NT2/D1 (cell line): ENCODE measurements at places on chromosomes 3 and 15.
A peak's percentile ranks its signal among the peaks of the same experiment; 100 is the strongest.

DNA sequence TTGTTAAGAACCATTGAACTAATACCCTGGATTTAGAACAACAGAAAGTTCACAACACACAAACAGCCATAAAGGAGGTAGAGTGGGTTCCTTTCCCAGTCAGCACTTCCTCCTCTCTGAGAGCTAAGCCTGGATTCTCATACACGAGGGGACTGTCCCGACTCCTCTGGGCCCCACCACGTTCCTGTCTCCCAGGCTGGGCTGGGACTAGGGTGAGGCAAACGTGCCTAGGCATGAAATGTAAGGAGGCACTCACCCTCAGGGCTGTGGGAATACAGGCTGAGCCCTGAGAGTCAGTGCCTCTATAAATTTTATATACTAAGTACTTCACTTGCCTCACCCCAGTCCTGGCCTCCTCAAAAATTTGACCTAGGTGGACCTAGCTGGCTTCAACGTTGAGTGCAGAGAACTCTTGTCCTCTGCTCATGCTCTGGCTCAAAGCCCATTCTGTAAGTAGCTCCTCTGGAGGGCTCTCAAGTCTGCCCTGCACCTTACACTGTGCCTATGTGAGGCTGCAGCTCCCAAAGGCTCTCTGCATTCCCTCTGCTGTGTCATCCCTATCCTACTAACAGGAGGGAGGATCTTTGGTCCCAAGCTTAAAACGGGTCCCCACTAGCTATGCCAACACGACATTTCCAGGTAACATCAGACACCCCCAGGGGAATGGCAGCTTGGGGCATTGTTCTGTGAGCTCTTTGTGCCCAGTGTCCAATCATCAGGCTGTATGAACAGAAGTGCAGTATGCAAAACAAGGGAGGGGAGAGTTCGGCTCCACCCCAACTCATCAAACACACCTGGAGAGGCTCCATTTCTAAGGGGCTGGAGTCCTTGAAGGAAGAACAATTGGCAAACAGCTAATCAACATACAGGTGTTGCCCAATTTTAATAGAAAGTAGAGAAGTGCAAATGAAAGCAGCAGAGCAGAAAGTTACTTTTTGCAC is 233.2 kb downstream of the RPLP1 start:
- no peak for DNase-seq

- DNase-seq: no peak
Observed at GRCh38 chr3:53880396-53881345, 1.3 kb downstream of the ACTR8 start.

DNA sequence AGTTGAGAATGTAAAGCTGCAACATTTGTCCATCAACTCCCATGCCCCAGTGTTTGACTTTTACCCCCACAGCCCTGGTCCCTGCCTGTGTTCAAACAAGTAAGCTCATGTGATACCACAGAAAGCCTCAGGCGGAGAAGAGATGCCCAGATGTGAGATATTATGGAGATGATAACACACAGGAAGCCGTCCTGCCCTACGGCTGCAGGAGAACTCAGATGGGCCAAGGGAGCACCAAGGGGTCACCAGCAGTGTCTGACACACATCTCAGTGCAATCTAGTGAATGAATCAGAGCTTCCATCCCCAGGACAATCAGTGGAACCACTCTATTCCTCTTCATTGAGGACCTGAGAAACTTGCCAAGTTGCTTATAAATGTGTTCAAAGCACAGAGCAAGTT is 14.0 kb upstream of the SPINK8 start:
- DNase-seq: no peak

- no peak for DNase-seq
Observed at GRCh38 chr3:56762718-56763117, 39.0 kb downstream of the ARHGEF3 start.

DNA sequence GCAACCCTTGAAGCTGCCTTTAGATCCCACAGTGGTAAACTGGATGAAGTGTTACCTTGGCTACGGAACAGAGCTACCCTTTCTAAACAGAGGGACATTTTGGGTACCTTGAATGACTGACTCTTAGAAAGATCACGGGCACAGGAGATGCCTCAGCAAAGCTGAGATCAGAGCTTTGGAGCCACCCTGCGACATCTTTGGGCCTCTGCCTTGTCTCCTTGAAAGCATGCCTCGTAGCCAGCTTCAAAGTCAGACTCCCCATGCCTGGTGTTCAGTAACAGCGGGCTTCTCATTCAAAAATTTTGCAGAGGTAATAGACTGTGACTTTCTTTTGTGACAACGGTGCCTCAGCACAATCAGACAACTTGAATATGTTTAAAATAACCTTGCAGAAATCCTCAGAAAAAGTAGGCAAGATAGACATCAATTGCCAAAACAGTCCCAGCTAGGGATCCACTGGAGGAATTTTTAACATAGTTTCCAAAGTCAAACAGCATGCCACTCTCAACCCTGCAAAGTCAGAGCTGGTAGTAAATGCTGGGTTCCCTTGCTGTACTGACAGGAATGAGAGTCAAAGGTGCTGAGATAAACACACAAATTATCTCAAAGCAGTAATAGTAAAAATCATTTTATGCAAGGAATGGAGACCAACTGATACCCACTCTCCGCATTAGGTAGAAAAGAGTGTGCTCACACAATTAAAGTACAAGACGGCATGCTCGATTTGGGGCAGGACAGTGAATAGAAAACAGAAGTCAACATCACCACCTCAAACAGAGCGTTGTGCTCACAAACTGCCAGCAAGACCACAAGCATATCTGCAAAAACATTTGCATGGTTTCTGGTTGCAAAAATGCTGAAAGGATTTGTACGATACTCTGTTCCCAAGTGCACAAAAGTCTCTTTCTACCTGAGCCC is 82.1 kb downstream of the MYO1E start:
- no peak for DNase-seq

DNA sequence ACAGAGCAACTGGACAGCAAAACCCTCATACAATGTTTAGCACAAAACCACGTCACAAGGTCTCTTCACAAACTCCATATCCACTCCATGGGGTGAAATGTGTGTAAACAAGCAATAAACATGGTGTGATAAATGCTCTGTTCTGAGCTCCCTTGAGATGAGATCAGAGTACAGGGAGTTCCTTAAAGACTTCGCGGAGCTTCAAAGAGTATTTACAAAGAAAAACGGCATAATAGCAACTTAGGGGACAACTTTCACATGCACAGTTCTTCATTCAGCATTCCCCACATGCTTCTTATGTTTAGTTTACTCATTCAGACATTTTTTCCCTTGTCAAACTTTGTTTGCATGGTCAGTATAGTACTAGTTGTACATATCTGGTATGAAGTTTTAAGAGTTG is 52.5 kb upstream of the SUCLG2 start:
- DNase-seq: no peak

GRCh38 chr3:12287727-12288181 is 1.1 kb upstream of the PPARG start:
- DNase-seq: no peak

DNA sequence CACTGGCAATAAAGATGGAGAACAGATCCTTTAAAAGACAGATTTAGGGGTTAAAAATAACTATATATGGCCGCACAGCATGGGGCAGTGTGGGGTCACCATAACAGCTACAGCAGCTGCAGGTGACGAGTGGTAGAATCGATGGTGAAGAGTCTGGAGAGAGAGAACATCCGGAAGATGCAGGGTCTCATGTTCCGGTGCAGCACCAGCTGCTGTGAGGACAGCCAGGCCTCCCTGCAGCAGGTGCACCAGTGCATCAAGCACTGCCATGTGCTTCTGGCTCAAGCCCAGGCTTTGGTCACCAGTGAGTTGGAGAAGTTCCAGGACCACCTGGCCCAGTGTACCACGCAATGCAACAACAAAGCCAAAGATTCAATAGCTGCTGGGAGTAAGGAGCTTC is 93.7 kb upstream of the IMPG2 start:
- no peak for DNase-seq

GRCh38 chr3:72196377-72196929 is 411.5 kb upstream of the PROK2 start:
- peak; percentile 63 for DNase-seq

- no peak for DNase-seq
Observed at GRCh38 chr15:49490966-49491365, 67.9 kb downstream of the FGF7 start.

DNA sequence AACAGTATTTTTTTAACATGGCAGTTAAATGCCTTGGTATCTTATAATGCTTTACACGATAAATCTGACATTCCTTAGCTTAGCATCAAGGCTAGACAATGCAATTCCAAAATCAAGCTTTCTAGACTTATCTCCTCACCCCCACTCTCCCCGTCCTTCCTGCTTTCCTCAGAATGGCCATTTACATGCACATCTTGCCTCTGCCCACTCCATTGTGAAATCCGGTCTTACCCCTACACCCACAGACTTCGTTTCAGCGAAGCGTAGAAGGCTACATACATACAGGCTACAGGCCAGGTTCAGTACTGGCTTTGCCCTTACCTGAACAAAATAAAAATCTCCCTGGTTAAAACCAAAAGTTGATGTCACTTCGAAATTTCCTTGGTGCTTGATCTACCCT is 58.6 kb upstream of the SLC12A8 start:
- DNase-seq: no peak

GRCh38 chr3:164507886-164508285 is 570.4 kb downstream of the SI start:
- DNase-seq: no peak

DNA sequence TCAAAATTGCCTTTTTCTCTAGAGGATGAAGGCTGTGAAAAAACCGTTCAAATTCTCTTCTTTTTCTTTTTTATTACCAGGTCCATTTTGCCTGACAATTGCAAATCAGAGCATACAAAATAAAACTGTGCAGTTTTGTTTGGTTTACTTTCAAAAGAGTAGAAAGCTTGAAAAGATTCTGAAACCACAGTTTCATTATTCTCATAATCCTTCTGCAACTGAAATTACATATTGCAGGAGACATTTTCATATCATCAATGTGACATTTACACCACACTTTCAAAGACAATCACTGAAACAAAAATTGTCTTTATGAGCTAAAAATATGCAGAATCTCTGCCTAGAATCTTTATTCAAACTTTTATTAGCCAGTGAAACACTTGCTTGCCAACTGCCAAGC is 296.4 kb upstream of the TPRG1 start:
- no peak for DNase-seq

DNA sequence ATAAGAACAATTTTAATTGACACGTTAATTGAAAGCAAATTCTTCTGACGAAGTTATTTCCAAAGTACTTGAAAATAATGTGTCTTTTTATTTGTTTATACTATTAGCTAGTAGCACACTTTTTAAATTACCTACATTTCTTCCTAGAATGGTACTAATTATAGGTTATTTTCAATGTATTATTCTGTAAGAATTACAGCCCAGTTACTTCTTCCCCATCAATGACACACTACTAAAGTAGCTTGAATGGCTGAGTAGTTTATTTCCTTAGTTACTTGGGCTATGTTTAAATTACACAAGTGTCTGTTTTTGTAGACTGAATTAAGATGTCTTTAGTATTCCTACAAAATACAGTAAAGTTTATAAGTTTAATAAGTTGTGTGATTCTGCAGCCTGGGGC is 217.6 kb upstream of the IL12A start:
- no peak for DNase-seq

DNA sequence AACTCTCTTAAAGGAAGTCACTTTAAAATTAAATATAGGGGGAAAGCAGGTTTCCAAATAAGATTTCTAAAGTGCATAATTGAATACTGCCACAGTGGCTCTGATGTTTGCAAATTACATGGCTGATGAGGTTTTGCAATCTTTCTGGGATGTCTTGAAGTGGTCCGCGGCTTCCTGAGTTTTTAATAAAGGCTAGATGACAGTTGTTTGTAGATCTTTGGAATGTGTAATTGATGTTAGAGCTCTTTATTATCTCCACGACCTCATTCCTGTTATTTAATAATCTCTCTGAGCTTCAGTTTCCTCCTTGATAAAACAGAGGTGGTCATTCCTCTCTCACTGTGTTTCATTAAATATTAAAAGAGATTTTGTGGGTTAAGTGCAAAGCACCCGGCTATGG is 27.0 kb upstream of the CEMIP start:
- no peak for DNase-seq

DNA sequence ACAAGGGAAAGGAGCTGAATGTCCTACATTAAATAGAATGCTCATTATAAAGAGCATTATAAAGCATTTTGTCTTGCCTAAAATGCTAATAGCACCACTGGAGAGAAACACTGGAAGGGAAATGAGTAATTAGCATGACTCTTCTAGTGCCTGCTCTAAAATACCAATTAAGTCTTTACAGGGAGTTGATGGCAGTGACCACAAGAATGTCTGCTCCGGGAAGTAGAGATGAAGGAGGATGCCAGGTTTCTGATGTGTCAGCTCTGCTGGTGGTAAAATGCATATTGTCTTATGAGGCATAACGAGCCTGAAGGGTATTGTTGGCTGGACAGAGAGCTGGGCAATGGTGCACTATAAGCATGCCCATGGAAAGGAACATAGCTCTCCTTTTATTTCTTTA is 49.5 kb downstream of the MYLK start:
- DNase-seq: peak; percentile 25

- no peak for DNase-seq
Observed at GRCh38 chr3:38043486-38043885, 4.5 kb downstream of the DLEC1 start.

DNA sequence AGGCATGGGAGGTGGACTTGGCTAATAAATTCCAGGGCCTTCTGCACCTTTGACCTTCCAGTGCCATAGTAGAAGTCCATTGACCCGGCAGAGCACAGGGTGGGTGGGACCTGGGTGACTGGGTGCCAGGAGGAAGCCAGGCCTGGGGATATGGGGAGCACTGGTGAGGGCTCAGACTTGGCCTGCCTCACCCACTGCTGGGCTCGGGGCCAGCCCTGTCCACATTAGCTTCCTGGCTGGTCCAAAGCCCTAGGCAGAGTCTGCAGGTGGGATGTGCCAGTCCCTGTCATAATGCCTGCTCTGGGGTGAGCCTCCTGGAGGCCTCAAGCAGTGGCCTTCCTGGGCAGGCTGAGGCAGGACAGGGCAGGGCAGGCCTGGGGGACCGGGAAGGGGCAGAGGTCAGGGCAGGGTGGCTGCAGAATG is 38.1 kb upstream of the CHRNB4 start:
- no peak for DNase-seq

- DNase-seq: no peak
Observed at GRCh38 chr3:13323822-13324221, 96.3 kb downstream of the NUP210 start.

GRCh38 chr3:115930168-115930567 is 306.9 kb downstream of the GAP43 start:
- DNase-seq: no peak

DNA sequence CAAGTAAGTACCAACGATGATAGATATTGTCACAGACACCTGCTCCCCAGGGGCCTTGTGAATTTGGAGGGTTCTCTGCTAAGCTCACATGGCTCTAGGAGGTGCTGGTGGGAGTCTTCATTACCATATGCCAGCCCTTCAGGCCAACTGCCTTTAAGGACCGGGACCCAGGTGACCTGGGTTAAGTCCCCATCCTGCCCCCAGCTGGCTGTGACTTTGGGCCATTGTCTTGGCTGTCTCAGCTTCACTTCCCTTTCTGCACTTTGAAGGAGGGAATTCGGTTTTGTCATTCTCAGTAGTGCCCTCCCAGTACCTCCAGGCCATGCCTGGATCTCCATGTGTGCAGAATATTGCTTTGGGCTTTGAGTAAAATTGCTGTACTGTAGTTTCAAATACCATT is 72.8 kb upstream of the ACAD9 start:
- no peak for DNase-seq
